DMS153 (cell line): ENCODE measurements at places on chromosomes 7 and 10.

DNA sequence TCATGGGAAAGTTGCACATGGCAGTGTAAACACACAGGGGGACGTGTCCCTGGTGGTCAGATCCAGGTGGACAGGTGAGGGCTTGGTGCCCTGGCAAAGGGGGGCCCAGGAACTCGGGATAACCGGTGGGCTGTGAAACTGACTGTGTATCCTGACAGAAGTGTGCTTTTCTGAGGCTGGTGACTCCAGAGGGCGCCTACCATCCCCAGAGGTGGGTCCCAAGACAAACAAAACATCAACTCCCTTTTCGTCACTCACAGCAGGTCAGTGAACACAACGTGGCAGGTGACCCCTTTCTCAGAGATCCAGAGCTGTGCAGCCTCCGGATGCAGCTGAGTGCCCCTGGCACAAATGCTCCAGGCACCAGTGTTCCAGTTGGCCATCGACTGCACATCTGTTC is 56.0 kb upstream of the DDC start:
- no peak for DNase-seq

DNA sequence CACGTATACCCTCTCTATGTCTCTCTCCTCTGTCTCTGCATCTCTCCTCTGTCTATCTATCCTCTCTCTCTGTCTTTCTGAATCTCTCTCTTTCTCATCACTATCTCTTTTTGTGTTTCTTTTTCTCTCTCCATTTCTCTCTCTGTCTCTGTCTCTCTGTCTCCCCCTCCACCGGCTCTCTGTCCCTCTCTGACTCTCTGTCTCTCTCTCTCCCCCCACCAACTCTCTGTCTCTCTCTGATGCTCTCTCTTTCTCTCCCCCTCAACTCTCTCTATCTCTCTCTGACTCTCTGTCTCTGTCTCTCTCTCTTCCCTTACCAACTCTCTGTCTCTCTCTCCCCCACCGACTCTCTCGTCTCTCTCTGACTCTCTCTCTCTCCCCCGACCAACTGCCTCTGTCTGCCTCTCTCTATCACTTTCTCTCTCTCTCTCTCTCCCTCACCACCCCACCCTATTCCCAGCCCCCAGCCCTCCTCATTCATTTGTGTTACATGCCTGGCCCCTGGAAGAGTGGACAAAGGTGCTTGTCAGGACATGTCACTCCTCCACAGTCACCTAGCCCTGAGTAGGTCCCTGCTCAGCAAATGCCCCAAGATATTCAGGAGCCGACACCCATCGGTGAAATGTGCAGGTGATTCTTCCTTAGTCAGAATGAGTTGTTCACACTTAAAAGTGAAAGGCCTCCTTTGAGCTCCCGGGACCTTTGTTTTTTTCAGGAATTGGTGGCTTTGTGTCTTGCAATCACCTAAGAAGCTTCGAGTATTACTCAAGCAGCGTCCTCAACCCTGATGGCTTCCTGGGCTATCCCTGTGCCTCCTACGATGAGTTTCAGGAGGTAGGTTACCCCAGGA is 13.6 kb downstream of the PNLIPRP2 start:
- DNase-seq, result no peak

GRCh38 chr7:43758822-43759683 is 573 bp downstream of the BLVRA start:
- DNase-seq, result no peak

GRCh38 chr10:13201132-13201531 is 33.0 kb downstream of the UCMA start:
- DNase-seq, result no peak

GRCh38 chr10:12949248-12949647 is 52.3 kb downstream of the CCDC3 start:
- no peak for DNase-seq

DNA sequence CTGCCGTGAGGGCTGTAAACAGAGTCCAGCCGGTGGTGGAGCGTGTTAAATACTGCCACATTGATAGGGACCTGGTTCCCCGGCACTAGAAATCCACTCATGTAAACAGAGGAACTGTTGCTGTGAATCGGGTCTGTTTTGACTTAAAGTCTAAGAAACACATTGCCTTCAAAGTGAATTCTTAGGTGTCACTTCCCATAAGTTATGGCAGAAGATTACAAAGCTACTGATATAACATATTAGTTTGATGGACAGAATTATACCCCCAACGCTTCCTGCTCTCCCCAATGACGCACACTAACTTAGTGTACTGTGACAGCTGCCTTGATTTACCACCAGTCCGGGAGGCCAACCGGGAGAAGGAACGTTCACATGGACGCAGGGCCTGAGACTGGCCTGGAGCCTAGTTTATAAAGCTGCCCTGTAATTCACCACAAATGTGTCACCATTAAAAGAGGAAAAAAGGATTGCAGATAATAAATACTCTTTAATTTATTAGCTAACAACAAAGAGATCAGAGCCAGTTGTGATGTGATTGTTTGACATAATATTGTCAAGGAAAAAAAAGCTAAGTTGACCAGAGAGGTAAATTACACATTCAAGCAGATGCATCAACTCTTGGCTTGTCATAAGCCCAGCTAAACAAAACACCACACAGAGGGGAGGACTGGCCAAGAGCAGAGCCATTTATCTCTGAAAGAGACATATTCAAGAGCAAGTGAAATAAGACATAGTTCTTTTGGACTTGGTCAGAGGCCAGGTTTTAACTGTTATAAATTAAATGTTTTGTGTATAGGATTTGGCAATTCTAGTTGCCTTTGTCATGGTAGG is 820.6 kb downstream of the LRMDA start:
- no peak for DNase-seq
